Kidney tubule cell (primary cell): ENCODE measurements at places on chromosomes 16 and 17.

- DNase-seq: no peak
Measured at GRCh38 chr17:64683796-64684195, 21.7 kb upstream of the SMURF2 start.

- no peak for DNase-seq
Measured at GRCh38 chr16:54693864-54694263, 236.8 kb upstream of the IRX5 start.

DNA sequence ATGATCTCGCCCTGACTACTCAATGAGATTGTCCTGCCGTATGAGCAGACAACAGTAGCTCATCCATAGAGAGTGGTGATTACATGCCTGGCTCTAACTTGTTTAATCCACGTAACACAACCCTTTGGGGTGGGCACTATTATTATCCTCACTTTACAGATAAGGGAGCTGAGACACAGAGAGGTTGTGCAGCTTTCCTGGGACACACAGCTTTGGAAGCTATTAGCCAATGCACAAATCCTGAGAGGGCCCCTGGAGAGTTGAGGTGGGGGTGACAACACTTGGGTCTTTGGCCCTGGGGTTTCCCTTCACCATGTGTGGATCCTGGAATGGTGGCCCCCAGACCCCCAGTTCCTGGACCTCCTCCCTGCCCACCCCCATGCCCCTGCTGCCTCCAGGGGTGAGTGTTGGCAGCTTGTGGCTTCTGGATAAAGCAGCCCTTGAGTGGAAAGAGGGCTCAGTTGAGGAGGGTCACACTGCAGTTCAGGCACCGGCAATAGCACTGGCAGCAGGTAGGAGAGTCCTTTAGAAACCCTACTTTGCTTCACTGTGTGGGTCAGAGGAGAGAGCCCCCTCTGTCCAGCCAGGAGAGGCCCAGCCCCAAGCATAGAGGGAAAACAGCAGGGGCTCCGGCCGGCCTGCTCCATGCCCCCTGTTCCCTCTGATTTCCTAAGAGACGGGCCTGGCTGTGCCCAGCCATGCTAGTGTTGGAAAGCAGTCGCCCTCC, 230.7 kb downstream of the KATNIP start:
- no peak for DNase-seq

DNA sequence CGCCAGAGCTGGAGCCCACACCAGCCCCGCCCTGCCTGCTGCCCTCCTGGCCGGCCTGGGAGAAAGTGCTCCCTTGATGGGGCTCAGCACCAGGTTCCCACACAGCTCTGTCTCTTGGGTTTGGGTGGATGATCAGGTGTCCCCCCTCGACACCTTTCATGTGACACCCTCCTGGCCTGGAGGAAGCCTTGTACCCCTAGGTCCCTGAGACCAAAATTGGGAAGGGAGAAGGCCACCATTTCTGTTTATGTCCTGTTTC, 19.4 kb upstream of the PLLP start:
- DNase-seq: no peak

- no peak for DNase-seq
Measured at GRCh38 chr16:50960517-50961202, 190.4 kb downstream of the SALL1 start.

GRCh38 chr16:12296406-12296805, 319.9 kb downstream of the SNX29 start:
- no peak for DNase-seq

- no peak for DNase-seq
Measured at GRCh38 chr16:23650674-23651416, 9.6 kb downstream of the DCTN5 start.

GRCh38 chr17:9150446-9151090, 129.3 kb downstream of the NTN1 start:
- DNase-seq: no peak

DNA sequence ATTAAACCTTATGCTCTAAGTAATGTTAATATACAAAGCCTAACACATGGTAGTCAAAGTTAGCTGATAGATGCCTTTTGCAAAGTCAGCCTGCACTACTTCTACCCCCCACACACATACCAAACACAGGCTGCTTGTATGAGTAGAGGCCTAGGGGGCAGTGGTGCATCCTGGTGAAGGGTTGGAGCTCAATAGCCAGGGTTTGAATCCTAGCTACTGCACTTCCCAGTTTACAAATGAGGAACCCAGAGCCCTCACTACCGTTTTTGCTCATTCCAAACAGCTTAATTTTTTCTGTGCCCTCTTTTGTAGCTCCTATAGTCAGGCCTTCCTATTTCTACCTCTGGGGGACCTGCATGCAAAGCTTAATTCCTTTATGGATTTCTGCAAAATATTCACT, 18.9 kb upstream of the HYDIN start:
- DNase-seq: no peak

DNA sequence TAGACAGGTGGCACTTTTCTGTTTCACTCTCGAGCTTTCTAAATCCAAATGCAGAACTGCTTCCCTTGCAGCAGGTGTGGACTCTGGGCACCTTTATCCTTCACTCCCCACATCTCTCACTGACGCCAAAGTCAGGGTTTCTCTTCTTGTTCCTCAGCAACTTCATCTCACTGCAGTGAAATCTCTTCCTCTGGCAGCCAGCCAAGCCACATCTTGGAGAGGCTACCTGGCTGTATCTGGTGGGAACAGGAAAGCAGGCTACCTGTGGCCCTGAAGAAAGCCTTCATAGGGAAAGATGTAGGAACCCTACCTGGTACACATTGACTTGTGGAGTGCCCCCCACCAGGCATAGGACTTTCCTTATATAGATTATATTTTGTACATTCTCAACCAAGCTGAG, 159.1 kb downstream of the UTP18 start:
- peak; percentile 14 for DNase-seq

DNA sequence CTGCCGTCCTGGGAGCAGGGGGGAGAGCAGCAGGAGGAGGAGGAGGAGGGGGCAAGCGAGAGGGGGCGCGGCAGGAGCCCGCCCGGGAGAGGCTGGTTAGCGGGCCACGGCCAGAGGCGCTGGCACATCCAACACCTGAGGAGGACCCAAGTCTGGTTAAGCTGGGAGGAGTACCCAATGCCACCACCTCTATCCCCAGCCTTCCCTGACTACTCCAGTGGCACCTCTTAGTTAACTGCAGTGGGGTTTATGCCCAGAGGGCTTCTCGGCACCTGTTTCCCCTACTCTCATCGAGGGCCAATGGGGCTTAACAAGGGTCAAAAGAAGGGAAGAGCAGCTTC, 5.6 kb downstream of the PHOSPHO1 start:
- DNase-seq: no peak

DNA sequence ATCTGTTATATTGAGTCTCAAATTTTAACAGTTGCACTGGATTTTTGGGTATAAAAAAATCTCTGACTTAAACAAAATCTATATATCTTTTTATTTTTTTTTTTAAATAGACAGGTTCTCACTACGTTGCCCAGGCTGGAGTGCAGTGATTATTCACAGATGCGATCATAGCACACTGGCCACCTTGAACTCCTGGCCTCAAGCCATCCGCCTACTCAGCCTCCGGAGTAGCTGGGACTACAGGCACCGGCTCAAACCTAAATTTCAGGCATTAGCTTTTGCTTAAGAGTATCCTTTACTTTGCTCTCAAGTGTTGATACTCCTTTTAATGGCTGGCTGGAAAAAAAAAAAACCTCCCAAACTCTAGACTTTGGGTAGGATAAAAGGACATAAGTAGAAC, 61.6 kb downstream of the RPGRIP1L start:
- DNase-seq: no peak

DNA sequence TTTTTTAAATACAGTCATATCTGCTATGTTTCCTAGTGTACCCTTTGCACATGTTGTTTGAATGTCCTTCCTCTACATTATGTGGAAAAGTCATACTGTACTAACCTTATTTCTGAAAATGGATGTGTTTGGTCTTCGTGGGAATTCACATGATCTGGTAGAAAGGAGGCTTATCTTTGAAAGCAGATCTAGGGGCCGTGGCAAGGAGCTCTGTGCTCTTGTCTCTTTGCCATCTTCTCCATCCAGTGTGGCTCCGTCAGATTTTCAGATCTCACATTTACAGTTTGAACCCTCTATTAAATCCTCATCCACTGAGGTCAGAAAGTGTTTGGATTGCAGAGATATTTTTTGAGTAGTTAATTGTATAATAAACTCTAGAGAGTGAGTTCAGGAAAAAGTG, 32.9 kb downstream of the MAP2K4 start:
- DNase-seq: no peak

GRCh38 chr17:50265212-50265611, 9.1 kb upstream of the TMEM92 start:
- no peak for DNase-seq

GRCh38 chr17:7250695-7251627, 573 bp downstream of the CTDNEP1 start:
- no peak for DNase-seq

- no peak for DNase-seq
Measured at GRCh38 chr17:9132291-9132690, 111.0 kb downstream of the NTN1 start.

- peak; percentile 83 for DNase-seq
Measured at GRCh38 chr17:65027305-65027704, 29.2 kb downstream of the GNA13 start.

GRCh38 chr16:29304251-29304650, 102.3 kb downstream of the NPIPB11 start:
- DNase-seq: no peak

DNA sequence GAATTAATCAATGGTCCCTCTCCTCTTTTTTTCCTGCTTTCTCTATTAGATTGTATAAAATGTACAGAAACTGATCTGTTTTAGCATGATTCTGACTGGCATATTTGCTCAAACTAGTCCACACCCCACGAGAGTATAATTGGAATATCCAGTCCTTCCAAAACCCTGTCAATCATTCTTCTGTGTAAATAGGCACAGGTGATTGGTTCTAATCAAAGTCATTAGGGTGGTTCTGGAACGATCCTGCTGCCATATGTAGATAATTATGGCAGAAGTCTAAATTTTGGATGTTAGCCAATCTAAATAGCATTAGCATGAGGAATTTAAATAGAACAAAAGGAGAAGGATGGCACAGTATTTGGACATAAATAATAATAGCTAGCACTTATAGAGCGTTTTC, 165.7 kb downstream of the SHISA6 start:
- DNase-seq: no peak

GRCh38 chr16:67872131-67872630, 671 bp upstream of the EDC4 start:
- DNase-seq: no peak

GRCh38 chr17:49494986-49495841, at the start of gene NGFR:
NGFR (plus strand) TSS chr17:49495293; CDS start chr17:49495418, 125 bp downstream.
- DNase-seq: no peak

DNA sequence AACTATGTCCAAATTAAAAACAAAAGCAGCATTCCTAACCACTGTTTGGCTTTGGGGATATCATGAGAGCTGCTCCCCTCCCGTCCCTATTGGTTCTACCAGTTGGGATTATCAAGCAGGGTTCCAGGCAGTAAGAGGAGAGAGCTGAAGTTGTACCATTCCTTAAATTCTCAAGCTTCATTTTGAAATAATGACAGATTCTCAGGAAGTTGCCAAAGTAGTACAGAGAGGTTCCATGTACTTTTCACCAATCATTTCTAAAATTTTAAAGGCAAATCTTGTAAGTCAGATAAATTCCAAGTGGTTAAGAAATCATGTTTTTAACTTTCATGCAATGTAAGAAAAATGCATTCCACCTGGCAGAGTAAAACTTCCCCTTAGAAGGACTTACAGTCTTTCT, 36.9 kb downstream of the TEX2 start:
- no peak for DNase-seq

DNA sequence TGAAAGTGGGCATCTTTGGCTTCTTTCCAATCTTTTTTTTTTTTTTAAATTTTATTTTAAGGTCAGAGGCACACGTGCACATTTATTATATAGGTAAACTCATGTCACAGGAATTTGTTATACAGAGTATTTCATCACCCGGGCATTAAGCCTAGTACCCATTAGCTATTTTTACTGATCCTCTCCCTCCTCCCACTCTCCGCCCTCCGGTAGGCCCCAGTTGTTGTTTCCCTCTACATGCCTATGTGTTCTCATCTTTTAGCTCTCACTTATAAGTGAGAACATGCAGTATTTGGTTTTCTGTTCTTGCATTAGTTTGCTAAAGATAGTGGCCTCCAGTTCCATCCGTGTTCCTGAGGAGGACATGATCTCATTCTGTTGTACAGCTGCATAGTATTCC, 108.5 kb downstream of the CYB561 start:
- DNase-seq: no peak

DNA sequence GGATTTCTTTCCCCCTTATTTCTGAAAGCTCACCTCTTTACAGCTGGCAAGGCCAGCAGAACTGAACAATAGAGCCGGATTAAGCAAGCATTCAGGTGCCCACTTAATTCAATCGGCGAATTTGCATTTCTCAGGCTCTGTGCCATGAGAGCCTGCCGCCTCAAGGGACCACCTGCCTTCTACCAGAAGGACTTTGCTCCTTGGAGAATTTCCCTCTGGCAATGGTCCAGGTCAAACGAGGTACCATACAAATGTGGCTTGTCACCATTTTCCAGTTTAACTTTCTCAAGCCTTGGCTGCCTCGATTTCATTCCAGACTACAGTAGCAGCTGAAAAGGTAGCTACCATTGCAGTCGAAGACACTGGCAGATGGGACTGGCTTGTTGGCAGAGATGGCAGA, 534.0 kb downstream of the MAF start:
- DNase-seq: no peak

DNA sequence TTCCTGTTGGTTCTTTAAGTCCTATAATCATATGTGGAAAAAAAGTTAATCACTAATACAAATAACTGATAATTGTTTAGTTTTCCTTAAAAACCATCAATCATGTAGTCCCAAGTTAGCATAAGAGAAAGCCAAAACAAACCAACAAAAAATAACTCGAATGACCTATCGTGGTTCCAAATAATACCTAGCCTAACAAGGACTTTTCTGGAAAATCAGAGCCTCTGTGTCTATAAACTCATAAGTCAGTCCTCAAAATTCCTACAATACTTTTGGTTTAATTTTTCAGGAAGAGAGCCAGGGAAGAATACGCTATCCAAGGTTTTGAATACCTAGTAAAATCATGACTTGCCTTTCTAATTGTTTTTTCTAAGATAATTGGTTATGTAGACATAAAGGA, 975.3 kb upstream of the SOX9 start:
- DNase-seq: no peak

DNA sequence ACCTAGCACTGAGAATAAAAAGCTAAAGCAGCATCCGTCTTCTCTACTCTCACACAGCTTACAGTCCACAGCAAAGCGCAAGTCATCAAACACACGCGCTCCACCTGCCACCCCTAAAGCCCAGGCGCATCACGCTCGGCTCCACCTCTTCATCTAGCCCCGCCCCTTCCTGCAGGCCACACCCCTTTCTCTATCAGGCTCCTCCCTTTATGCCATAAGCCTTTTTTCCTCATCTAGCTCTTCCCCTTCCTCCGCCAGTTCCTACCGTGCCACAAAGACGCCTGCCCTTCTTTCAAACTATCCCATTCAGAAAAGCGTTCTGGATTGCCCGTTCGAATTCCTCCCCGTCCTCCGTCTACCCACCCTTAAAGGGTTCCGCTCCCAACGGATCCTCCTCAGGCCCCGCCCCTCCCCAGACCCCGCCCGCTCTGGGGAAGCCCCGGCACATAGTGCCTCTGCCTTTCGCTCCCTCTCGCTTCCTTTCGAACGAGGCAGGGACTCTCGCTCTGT, 417 bp downstream of the C16orf46 start:
- peak; percentile 86 for DNase-seq
